ENCODE measurements at places on chromosomes 6 and 20.

- DNase-seq: no peak
These were observed 177.3 kb downstream of the LRFN2 start for GRCh38 chr6:40409716-40410397.

DNA sequence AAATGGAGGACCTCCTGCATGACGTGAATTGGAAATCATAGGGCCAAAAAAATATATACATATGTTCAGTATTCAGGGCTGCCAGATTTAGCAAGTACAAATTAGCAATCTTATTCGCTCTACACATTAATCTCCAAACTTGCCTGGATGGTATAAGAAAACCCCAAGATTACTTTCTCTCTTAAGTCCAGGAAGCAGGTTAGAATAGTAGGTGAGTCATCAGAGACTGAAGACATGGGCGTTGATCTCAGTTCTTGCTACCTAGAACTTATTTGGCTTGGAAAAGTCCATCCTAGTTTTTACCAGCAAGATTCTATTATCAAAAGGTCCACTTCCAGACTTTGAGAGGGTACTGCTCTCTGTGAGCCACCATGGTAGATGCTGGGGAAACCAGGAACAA is 47.4 kb downstream of the GPR63 start:
- no peak for DNase-seq

- no peak for DNase-seq
These were observed 345.8 kb upstream of the PRND start for GRCh38 chr20:4375881-4376280.

GRCh38 chr6:139736325-139736906 is 362.0 kb upstream of the CITED2 start:
- DNase-seq: no peak

DNA sequence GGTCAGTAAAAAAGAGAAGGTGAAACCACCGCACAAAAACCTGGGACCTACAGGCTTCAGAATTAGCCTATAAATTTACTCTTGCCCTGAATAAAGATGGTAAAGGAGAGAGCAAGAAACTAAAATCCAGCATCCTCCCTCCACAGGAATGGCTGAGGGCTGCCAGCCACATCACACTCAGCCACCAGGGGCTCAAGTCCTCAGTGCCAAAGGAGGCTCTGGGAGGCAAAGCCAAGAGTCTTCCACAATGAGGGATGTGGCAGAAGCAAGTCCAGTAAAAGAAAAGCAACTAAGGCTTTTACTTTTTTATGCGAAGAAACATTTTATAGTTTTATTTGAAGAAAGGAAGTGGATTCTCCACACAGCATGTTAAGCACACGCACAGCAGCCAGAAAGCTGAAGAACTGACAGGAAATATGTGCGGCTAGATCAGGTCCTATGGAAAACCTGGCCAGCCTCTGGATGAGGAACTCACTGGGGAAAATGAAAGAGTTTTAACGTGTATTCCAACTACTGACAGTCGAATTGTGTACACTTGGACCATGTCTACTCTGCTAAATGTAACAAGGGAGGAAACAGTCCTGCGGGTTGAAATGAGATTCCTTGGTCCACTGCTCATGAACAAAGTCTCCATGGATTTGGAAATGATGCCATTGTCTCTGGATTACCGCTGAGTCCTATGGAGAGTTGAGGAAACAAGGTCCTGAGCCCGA is 219.4 kb upstream of the SSTR4 start:
- DNase-seq: no peak

DNA sequence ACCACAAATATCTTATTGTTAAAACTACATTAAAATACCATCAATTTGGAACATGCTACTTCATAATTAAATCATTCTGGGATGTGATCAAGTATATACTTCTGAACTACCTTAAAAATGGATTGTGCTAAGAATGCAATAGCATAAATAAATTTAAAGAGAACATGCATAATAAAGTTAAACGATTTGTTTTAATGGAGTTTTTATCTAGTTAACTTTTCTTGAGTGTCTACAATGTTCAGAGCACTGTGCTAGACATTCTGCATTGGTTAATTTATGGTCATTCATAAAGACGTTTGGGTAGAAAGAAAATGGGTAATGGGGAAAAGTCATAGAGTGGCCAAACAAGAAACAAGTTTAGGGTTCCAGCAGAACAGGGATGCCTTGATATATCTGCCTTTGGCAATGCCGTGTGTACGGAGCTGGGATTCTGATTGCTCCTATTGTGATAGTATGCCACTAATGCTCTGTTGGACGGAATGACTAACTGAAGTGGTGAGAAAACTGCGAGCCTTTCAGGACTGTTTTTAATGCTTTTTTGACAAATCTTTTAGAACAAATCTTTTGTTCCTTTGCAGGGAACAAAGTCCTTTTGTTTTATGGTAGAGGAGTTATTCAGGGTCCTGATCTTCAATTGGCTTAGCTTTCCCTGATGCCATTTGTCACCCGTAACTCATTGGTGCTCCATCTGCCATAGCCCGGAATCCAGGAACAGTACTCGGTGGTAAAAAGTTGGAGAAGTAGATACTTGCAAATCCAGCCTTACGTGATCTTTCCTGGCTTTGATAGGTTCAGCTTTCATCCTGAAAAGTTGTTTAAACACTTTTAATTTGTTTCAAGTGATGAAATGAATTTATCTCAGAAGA is 162.6 kb downstream of the BCKDHB start:
- no peak for DNase-seq

DNA sequence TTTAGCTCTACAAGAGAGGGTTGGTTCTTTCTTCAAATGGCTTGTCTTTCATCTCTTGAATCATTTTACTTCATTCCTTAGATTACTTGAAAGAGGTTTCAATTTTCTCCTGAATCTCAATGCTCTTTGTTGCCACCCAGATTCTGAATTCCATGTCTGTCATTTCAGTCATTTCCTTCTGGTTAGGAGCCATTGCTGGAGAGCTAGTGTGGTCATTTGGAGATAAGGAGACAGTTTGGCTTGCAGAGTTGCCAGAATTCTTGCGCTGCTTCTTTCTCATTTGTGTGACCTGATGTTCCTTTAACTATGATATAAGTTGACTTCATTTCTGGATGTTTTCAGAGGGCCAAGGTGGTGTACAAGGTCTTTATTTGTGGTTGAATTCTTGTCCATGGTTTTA is 157.8 kb downstream of the SLC22A3 start:
- DNase-seq: no peak

- no peak for DNase-seq
These were observed 83.5 kb downstream of the PRDM13 start for GRCh38 chr6:99689916-99690685.

DNA sequence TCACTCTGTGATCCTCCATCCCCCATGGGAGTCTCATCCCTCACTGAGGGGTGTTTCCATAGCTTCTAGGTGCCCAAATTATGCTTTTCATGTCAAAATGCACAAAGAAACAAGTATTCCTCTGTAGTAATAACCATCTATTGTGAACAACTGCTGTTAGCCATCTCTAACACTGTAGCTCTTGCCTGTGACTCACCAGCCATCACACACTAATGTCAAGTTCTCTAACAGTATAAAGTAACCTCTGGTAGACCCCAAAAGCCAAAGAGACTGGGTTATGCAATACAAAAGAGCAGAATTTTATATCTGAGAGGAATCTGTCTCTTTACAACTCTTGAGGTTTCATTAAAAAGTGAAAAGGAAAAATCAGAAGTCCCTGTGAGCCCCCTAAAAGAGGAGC is 25.4 kb upstream of the IYD start:
- DNase-seq: no peak

- no peak for DNase-seq
These were observed 37.3 kb downstream of the TRAM2 start for GRCh38 chr6:52539607-52540006.

- DNase-seq: peak; percentile 4
These were observed 42.6 kb downstream of the DSTN start for GRCh38 chr20:17612287-17612991.

- no peak for DNase-seq
These were observed 60.8 kb downstream of the FAM83B start for GRCh38 chr6:54907355-54907754.

All from GM12891 (cell line).